ENCODE measurements at places on chromosomes 4 and X.

DNA sequence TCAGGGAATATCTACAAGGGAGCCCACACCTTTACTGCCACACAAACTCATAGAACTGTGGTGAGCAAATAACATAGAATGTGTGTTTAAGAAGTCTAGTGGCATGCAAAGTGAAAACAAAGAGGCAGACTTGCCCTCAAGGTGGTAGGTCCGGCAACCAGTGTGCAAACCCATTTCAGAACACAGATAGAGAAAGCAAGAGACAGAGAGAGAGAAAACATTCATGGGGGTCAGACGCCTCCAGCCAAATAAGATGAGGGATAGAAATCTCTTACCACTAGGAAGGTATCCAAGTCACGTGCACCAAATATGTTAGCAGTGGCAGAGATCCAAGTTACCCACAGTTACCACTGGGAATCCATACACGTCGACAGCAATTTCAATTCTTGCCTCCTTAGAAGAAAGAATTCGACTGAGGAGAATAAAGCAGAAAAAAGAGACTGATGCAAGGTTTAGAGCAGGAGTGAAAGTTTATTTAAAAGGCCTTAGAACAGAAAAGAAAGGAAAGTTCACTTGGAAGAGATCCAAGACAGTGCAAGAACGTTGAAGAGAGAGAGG is 252.8 kb downstream of the NAP1L3 start:
- DNase-seq = no peak

- DNase-seq = no peak
Observed at GRCh38 chr4:86271057-86271456, 88.8 kb downstream of the MAPK10 start.

GRCh38 chrX:97027384-97027922 is 143.7 kb downstream of the RPA4 start:
- DNase-seq = no peak

- no peak for DNase-seq
Observed at GRCh38 chrX:7139202-7140081, 8.1 kb upstream of the STS start.

- DNase-seq = no peak
Observed at GRCh38 chr4:171714791-171715454, 98.3 kb upstream of the GALNTL6 start.

- DNase-seq = no peak
Observed at GRCh38 chrX:12874581-12874980, 7.7 kb downstream of the TLR7 start.

DNA sequence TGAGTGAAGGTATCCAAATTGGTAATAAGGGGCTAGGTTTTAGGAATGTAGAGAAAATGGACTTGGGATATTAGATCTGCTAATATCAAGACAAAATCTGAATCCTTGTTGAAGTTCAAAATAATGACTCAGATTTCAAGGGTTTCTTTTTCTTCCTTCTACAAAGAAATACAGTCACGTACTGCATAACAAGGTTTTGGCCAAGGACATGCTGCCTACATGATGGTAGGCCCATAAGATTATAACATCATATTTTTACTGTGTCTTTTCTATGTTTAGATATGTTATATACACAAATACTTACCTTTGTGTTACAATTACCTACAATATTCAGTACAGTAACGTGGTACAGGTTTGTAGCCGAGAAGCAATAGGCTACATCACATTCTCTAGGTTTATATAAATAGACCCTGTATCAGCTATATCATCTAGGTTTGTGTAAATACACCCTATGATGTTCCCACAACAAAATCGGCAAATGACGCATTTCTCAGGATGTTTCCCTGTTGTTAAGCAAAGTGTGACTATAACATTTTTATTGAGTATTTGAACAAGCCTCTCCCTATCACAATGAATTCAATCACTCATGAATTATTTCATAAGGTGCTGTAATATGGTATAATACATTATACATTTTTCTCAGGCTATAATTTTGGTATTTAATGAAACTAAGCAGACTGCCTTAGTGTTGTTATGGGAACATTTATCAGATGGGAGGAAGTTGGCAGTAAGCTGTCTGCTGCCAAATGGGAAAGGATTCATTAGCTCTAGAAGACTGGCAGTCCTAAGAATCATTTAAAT is 186.3 kb downstream of the PPP3CA start:
- no peak for DNase-seq

GRCh38 chr4:128060699-128061565 is at the start of gene LARP1B:
Gene LARP1B (plus strand): TSS chr4:128061312. CDS start chr4:128074952, 13,640 bp downstream.
- DNase-seq = peak; percentile 81

GRCh38 chr4:184648313-184649025 is 778 bp downstream of the CASP3 start:
- no peak for DNase-seq

GRCh38 chr4:6343939-6344408 is 74.3 kb downstream of the WFS1 start:
- no peak for DNase-seq

- no peak for DNase-seq
Observed at GRCh38 chr4:187090401-187090800, 366.7 kb upstream of the FAT1 start.

DNA sequence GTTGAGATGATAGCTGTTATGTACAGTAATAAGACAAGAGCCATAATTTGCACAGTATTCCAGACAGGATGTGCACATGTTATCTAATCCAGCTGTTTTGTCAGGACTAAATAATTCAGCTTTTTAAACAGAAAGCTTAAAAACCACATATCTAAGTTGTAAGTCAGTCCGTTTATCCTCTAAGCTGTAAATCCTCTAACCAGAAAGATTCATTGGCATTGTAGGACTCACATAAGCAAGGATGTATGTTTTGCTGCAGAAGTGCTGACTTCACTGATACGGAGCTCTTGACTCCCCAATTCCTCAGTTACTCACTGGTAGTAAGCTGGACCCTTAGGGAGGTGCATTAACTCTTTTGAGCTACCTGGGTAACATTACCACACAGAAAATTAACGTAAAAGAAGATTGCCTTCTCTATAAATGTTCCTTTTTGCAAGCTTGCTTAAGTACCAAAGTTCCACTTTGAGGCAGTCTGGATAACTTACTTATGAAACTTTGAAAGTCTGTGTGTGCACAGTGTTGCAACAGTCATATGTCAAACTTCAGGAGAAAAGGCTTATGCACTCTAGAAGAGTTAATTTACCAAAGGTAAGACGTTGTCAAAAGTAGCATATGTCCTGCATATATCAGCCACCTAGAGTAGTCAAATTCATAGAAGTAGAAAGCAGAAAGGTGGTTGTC is 58.3 kb upstream of the MAGEB2 start:
- no peak for DNase-seq

DNA sequence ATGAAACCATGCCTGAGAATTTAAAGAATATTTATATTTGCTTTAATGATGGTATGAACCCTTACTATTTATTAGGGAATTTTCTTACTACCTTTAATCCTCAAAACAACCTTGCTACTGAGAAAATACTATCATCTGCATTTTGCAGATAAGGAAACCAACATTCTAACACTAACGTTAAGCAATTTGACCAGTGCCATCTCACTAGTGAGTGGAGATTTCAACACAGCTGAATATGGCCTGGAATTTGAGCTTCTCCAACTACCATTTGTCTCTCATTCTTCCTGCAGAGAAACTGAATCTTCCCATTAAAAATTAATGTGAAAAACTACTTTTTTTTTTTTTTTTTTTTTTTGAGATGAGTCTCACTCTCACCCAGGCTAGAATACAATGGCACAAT is 380.9 kb upstream of the SMIM31 start:
- no peak for DNase-seq

GRCh38 chr4:105280338-105281123 is 133.9 kb downstream of the TET2 start:
- no peak for DNase-seq

- DNase-seq = no peak
Observed at GRCh38 chr4:119678761-119679160, 50.2 kb upstream of the PDE5A start.

DNA sequence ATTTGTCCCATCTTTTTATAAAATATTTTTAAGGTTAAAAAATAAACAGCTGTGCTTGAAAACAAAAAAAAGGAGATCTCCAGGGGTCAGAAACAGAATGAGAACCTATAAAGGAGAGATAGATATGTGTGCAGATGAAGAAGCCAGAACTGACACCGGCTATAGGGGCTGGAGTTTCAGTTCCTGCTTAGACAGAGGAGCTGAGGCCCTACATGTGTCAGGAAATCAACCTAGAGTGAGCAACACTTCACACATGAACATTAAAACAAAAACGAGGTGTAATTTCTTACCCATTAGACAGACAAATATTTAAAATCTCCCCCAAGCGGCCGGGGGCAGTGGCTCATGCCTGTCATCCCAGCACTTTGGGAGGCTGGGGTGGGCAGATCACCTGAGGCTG is 17.8 kb upstream of the HUWE1 start:
- DNase-seq = no peak

GRCh38 chrX:22542641-22543040 is 269.9 kb downstream of the CBLL2 start:
- no peak for DNase-seq

- DNase-seq = no peak
Observed at GRCh38 chr4:137124278-137124932, 407.9 kb downstream of the PCDH18 start.

GRCh38 chrX:136823175-136823574 is 42.4 kb upstream of the ARHGEF6 start:
- DNase-seq = no peak

DNA sequence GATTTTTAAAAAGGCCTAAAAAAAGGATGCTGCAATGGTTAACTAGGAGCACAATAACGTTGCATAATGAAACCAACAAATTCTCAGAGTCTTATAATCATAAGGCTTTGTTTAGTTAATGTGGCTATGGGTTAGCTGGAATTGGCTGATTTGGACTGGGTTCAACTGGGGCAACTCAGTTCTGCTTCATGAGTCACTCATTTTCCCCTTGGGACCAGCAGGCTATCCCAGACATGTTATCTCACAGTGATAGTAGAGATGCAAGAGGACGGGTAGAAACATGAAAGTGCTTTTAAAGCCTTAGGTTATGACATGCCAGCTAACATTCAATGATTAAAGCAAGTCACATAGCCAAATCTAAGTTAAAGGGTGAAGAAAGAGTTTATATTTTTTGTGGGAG is 189.2 kb upstream of the GK2 start:
- DNase-seq = no peak

DNA sequence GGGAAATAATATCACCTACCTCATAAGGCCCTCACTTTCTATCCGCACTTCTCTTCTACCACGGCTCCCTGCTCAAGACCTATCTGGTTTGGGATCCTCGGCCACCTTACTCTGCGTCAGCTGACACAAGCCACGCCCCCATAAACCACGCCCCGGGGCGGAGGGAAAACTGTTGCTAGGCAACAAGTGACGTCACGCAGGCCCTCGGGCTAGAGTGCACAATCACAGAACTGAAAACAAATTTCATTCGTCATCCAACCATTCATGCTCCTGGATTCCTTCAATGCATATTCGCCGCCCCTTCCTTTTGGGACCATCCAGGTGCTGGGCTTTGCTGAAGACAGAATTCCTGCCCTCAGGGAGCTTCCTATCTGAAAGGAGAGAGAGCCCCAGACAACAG is 66.3 kb downstream of the SMC1A start:
- no peak for DNase-seq

DNA sequence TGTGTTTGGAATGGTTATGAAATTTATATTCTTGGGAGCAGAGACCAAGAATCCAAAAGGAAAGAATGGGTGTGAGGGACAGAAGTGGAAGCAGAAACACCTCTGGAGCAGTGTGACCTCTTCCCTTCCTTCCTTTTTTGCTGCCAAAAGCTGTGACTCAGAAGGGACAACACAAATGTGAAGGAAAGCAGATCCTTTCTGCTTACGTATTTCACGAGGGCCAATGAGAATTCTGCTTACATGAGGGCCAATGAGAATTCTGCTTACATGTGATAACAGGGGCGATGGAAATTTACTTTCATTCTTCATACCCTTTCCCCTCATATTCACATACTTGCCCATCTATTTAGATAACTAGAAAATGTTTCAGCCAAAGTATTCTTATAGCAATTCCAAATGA is 404.6 kb downstream of the PRDM5 start:
- DNase-seq = no peak

- no peak for DNase-seq
Observed at GRCh38 chr4:7962609-7963508, 23.2 kb upstream of the AFAP1 start.

DNA sequence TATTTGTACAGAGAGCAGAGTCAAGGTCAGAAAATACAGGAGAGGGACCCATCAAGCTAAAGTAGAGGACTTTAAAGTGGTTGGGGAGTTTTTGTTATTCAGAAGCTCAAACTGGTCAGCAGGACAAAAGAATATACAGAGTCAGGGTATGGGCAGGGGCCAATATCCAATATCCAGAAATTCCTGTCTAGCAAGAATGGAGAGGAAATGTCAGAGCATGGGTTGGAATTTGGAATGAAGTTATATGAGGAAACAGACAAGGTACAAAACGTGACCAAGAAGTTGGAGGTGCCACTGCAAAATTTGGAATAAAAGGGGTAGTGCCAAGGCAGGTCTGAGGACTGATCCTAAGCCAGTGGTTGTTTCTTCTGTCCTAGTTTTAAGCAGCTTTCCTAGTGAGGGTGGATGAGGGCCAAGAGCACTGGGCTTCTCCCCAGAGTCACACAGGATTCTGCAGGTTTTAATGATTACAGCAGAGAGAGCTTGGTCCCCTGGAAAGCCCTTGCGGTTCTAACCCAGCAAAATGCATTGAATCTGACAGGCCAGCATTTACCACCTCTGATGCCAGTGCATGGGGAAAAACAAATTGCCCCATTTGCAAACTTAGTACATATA is 304.7 kb upstream of the FTHL17 start:
- no peak for DNase-seq

GRCh38 chrX:66408507-66408906 is 230.4 kb downstream of the EDA2R start:
- no peak for DNase-seq

GRCh38 chr4:166274136-166274761 is 401.2 kb downstream of the TLL1 start:
- DNase-seq = no peak

- no peak for DNase-seq
Observed at GRCh38 chr4:113114884-113115283, 65.4 kb downstream of the ANK2 start.

DNA sequence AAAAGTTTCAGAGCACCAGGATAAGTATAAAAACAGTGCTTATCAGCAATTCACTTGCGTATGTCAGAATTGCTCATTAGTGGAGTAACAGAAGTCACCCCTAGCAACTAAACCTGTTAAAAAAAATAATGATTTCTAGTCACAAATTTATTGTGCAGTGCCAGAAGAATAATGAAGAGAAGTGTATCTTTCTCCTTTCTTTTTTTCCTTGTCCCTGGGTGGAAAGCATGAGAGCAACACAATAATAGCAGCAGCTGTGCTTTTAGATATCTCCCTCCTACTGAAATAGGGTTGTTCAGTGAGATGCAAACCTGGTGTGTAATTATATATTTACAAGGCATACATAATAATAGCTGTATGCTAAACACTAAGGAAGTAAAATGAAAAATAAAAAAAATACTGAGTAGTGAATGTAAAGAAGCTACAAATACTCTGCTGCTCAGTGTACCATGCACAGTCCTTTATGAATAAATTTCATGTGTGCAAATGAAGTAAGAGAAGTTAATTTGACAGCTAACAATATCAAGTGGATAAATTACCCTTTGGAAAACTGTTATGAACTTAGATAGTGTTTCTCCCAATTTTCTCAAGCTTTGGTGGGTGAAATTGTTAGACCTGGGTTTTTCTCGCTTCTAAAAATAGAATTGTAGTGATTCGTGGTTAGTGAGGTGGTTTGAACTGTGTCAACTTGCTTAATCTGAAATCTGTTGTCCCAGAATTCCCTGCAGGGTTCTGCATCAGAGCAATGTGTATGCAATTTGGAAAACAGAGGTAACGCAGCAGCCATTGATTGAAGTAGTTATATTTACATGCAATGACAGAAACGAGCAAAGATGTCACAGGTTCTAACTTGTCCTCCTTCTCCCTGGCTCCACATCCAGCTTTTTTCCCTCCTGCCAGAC is 125.7 kb upstream of the NDST3 start:
- DNase-seq = no peak
